ENCODE measurements at places on chromosomes 16 and 17. TPM values are rescaled to one million over a fixed set of nuclear protein-coding genes. Genes with fewer than 3 reads are reported as not detected.
A peak's percentile ranks its signal among the peaks of the same experiment; 100 is the strongest.

- no peak for ATAC-seq
Measured at GRCh38 chr16:78993346-78993745, 607.2 kb downstream of the MAF start.

GRCh38 chr17:63285551-63285950, 160.6 kb downstream of the CYB561 start:
- ATAC-seq, result no peak

Gene CD300A
- total RNA-seq, result 0.73 TPM

DNA sequence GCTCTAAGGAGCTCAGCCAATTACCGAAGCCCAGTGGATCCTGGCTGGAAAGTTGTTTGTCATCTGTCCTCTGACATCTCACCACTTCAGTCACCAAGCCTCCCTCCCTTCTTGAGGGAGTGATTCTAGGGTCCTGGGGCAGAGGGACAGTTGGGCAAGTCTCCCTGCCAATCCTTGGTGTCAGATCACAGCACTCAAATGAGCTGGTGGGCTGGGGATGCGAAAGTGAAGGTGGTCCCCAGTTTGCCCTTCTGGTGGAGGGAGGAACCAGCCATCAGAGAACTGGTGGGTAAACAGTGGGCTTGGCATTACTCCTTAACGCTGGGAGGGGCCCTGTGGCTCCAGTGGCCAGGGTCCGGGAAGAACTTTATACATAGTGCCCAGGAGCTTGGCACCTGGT, 4.4 kb upstream of the CALB2 start:
- ATAC-seq, result no peak

Gene ARHGDIG
- total RNA-seq, result not detected

DNA sequence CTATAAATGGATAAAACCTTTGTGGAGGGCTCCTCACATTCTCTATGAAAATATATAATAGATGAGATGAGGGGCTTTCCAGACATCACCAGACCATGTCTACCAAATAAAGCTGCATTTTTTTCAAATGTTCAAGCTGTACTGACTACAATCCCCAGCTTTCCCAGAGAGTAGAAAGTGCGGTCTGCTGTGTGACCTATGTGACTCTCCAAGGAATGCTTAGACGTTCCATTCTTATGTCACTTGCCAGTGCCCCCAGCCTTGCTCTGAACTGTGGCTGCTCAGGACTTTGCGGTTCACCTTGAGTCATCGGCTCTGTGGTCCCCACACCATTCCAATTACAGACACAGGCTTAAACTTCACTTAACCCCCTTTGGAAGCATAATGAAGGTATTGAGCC, 47.8 kb upstream of the SCNN1B start:
- no peak for ATAC-seq

Gene ANKFY1
- total RNA-seq, result 23.6 TPM

DNA sequence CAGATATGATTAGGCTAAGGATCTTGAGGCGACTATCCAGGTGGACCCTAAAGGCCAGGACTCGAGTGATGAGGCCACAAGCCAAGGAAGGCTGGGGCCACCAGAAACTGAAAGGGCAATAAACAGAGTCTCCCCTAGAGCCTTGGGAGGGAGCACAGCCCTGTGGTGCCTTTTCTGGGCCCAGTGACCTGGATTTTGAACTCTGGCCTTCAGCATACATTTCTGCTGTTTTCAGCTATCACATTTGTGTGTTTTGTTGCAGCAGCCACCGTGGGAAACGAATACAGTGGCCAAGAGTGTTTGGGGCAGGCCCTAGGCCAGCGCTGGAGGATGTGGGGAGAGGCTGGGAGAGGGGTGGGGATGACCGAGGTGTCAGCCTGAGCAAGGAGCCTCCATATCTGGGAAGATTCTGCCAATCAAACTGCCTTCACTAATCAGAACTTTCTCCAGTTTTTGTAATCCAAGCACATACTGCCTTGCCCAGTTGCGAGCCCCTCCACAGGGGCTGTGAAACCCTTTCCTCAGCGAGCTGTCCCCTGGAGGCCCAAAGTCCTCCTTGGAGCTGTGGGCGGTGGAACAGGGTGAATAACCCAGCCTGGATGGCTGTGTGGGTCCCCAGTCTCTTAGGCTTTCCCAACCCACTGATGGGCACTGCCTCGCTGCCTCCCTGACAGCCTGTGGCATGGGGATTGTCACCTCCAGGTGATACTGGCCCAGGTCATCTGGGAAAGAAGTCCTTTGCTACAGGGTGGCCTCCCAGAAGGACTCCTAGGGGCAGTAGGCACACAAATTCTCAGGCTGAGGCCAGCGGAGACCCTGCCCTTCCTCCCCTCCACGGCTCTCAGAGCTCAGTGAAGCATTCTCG, 16.8 kb downstream of the B9D1 start:
- no peak for ATAC-seq

- peak; percentile 39 for ATAC-seq
Measured at GRCh38 chr17:2212400-2212981, 91.1 kb downstream of the SMG6 start.

DNA sequence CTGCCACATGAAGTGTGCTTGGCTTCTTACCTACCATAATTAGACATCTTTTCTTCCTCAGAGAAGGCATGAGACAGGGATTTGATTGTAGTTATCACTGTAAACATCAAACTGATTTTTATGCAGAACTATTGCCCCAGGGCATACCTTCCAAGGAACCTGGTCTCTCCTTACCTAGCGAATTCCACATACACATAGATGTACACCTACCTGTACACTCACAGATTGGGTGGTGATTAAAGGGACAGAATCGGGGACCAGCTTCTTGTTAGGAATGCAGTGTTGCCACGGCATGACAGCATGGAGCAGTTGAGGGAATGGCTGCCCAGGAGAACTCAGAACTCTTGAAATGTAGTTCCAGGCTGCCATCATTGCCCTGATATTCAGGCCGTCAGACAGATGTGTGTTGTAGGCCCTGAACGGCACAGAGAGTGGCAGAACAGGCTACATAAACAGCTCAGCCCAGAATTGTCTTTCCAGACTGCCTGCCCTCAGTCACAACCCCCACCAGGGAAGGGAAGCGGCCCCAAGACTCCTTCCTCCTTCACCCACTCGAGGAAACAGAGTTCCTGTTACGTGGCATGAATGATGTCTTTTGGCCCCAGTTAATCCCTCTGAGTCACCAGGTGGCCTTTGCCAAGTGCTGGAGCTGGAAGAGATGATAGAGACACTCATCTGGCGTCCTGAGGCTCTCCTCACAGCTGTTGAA, 17.8 kb upstream of the NAGLU start:
- peak; percentile 17 for ATAC-seq

All from motor neuron (in vitro differentiated cells).